ENCODE measurements at places on chromosomes 6 and 20.

- no peak for DNase-seq
Observed at GRCh38 chr6:157272372-157272771, 50.9 kb downstream of the TMEM242 start.

- no peak for DNase-seq
Observed at GRCh38 chr6:35765739-35766138, 10.7 kb upstream of the CLPSL2 start.

GRCh38 chr6:119324718-119325117, 24.8 kb downstream of the MAN1A1 start:
- DNase-seq, result no peak

DNA sequence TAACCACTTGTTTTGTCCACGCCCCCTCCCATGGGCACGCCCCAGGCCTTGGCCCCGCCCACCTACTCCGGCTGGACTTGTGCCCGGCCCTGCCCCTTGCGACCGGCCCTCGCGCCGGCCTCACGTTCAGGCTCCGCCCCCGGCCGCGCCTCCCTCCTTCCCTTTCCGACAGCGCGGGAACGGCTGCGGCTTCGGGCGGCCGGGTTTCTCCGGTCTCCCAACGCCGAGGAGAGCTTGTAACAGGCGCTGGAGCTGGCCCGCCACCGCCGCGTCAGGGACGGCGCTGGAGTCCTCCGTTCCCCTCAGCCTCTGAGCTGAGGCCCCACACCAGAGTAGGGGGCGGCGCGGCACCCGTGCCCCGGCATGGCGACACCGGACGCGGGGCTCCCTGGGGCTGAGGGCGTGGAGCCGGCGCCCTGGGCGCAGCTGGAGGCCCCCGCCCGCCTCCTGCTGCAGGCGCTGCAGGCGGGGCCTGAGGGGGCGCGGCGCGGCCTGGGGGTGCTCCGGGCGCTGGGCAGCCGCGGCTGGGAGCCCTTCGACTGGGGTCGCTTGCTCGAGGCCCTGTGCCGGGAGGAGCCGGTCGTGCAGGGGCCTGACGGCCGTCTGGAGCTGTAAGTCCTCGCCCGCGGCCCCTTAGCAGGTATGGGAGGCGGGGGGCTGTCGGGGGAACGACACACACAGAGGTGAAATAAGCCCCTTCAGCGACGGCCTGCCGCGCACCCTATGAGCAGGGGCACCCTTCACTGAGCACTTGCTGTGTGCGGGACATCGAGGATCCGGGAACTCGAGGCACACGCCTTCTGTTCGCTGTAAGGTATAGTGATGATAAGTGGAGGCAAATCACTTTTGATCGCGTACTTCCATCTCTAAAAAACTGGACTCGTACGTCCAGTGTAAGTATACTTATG, at the start of gene FANCE:
Gene FANCE (plus strand): TSS at position 156 of the 908 bp plus-strand sequence. CDS start 208 bp downstream, at position 364.
- peak; percentile 76 for DNase-seq

GRCh38 chr6:100212131-100212530, 218.1 kb upstream of the MCHR2 start:
- no peak for DNase-seq

- no peak for DNase-seq
Observed at GRCh38 chr20:47659904-47660601, 125.2 kb downstream of the SULF2 start.

DNA sequence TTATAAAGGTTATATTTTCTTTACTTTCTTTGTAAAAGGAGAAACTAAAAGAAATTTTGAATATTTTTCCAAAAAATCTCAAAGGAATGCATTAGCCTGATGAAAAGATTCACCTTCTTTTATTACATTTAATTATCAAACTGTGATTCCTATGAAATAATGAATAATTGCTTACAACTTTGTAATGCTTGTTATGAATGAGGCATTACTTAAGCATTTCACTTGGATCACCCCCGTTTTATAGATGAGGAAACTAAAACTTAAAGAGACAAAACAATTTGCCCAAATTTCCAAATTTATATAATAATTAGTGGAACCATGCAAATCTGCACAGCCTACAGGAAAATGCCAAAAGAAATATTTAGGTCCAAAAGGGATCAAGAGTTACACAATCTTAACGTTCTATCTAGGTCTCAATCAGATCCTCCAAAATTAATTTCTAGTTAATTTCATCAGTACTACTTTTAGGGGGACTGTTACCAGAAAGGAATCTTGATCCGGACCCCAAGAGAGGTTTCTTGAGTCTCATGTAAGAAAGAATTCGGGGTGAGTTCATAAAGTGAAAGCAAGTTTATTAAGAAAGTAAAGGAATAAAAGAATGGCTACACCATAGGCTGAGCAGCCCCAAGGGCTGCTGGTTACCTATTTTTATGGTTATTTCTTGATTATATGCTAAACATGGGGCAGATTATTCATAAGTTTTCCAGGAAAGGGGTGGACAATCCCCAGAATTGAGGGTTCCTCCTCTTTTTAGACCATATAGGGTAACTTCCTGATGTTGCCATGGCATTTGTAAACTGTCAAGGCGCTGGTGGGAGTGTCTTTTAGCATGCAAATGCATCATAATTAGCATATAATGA, 288.0 kb downstream of the ADGB start:
- no peak for DNase-seq

- no peak for DNase-seq
Observed at GRCh38 chr6:17472653-17473183, 79.3 kb downstream of the CAP2 start.

DNA sequence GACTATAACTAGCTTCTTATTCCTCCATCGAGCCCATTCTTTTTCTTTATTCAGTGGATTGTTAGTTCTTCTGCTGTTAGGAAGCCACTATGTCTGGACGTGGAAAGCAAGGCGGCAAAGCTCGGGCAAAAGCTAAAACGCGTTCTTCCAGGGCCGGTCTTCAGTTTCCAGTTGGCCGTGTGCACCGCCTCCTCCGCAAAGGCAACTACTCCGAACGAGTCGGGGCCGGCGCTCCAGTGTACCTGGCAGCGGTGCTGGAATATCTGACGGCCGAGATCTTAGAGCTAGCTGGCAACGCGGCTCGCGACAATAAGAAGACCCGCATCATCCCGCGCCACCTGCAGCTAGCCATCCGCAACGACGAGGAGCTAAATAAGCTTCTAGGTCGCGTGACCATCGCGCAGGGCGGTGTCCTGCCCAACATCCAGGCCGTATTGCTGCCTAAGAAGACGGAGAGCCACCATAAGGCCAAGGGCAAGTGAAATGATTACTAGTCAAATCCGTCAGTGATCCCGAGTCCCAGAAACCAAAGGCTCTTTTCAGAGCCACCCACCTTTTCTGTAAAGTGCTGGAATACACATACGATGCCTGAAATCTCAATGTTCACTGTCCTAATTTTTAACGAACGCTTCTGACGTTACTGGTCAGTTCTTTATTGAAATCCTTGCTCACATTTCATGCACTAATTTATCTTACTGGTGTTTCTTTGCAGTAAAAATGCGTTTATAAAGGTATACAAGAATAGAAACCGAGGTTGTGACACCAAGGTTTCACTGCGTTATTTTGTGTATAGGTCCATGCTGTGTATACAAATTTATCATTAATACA, 129.9 kb downstream of the HFE start:
- peak; percentile 62 for DNase-seq

DNA sequence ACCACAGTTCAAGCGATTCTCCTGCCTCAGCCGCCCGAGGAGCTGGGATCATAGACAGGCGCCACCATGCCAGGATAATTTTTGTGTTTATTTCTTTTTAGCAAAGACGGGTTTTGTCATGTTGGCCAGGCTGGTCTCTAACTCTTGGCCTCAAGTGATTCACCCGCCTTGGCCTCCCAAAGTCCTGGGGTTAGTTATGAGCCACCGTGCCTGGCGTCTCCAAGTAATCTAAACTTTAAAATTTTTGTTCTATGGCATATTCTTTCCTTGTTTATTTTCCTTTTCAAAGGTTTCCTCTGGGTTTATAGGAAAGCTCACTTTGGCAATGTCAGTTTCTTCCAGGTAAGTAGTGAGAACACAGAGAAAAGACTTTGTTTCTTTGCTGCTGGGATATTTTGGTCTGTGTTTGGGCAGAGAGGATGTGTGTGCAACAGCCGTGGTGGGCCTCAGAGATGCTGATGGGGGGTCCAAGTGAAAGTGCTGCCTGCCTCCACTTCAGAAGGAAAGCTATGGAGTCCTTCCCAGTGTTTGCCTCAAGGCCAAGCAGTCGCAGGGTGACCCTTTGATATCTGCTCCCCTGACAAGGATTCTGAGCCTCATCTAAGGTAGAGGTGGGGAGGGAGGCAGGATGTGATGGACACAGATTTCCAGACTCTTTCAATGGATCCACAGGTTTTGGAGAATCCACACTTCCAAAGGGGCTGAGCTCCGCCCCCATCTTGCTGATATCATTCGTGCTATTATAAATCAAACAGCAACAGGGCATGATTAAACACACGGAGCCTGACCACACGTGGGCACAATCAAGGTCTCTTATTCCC, 2.3 kb downstream of the LRP11 start:
- no peak for DNase-seq

GRCh38 chr6:124420116-124420840, 542.0 kb upstream of the RNF217 start:
- DNase-seq, result no peak

DNA sequence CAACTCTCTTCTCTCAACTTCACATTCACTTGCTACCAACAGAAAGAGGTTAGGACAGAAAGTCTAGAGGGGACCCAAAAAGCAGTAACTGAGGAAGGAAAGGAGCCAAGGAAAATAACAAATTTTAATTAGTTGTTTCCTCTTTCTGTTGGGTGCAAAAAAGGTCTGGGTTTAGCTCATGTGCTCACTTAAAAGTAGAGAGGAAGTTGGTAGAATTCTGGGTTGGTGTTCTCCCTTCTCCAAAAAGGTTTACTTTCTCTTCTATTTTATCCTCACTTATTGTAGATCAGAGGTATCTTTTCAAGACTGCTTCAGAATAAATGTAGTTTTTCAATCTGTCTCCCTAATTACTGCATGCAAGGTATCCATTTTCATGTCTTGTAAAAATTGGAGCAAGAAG, 42.8 kb downstream of the MAP3K7 start:
- no peak for DNase-seq

DNA sequence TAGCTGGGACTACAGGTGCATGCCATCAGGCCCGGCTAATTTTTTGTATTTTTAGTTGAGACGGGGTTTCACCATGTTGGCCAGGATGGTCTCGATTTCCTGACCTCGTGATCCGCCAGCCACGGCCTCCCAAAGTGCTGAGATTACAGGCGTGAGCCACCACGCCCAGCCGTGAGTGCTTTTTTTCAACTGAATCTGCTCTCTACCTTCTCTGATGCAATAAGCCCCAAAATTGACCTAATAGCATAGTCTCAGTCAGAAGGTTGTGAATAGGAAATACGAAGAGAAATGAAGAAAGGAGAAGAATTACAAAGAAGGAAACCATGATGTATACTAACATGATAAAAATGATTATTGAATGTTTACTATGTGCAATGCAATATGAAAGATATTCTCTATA, 33.2 kb downstream of the BEND6 start:
- DNase-seq, result no peak

DNA sequence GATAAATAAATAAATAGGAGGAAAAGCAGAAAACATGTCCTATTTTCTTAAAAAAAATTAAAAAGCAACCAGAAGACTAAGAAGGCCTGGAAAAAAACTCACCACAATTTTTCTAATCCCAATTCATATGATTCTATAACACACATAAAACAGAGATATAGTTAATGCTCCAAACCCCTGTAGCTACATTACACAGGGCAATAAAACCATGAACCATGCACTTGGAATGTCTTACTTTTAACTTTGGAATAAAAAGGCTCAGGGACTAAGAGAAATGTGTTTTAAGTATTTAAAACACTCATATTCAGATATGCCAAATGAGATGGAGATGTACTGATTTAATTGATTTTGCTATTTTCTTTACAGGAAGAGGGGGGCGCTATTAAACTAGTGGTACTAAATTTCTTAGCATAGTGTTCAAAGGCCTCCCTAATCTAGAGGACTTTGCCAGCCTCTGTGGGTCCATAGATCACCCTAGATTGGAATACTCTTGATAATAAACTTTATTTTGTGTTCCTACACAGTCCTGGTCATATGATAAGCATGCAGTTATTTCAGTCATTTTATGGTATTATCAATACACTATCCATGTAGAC, 30.3 kb upstream of the GCM1 start:
- DNase-seq, result no peak

DNA sequence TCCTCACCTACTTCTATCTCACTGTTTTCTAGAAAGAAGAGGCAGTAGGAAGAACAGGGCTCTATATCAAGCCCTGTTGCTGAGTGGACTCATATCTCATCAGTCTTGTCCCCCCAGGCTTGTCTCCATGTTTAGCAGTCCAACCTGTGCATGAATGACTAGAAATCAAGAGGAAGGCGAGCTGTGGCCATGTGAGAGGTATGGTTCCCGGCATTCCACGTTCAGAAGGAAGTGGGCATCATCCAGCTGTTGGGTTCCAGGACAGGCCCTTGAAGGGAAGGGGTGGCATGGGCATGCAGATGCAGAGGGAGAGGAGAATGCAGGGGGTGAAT, 176.6 kb downstream of the MRPL14 start:
- DNase-seq, result no peak

GRCh38 chr6:40907198-40907701, 131.8 kb downstream of the UNC5CL start:
- no peak for DNase-seq

DNA sequence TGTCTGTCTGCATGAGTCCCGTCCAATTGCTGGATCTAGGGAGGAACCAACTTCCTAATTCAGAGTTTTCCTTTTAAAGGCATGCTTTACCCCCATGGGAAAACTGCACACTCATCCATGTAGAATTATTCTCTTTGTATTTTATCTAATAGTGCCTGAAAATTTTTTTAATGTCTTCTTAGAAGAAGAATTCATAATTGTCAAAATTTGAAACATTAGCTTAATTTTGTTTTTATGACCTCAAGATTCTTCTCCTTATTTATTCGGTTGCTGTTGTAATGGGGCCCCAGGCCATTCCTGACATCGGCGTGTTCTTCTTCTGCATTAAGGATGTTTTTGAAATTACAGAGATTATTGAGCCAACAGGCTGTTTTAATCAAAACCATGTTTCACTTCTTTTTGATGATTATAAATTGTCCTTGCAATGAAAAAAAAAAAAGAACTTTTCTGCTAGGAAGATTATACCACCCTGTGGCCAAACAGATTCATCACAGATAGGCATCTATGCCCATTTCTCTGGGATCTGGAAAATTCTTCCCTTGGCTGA, 100.3 kb downstream of the ZNF217 start:
- DNase-seq, result no peak

- DNase-seq, result no peak
Observed at GRCh38 chr6:130928158-130928912, 101.1 kb downstream of the SMLR1 start.

All from stimulated activated CD8-positive, alpha-beta memory T cell treated with anti-CD3 and anti-CD28 coated beads, Interleukin-4, amount 100 ng/mL, for 1 hour (primary cell).